ENCODE measurements at places on chromosomes 3 and 15.

GRCh38 chr15:83109532-83109931, 2.1 kb downstream of the TM6SF1 start:
- no peak overlapping the region for H3K27ac ChIP-seq
- no peak for DNase-seq
- H3K36me3 ChIP-seq: peaks cover 2% of the 10 kb centered on the region
- no peak overlapping the region for H3K4me3 ChIP-seq
- peaks cover 17% of the 10 kb centered on the region for H3K4me1 ChIP-seq

- H3K4me3 ChIP-seq: no peak overlapping the region
- peaks cover 5% of the 10 kb centered on the region for H3K27me3 ChIP-seq
- no peaks in the 10 kb centered on the region for H3K36me3 ChIP-seq
- H3K4me1 ChIP-seq: no peaks in the 10 kb centered on the region
- H3K27ac ChIP-seq: no peak overlapping the region
Measured at GRCh38 chr3:157574531-157574930, 71.3 kb upstream of the VEPH1 start.

GRCh38 chr15:70486012-70486411, 277.3 kb downstream of the UACA start:
- peak overlapping the region; percentile 84 for H3K27ac ChIP-seq
- peaks cover 37% of the 10 kb centered on the region for H3K4me1 ChIP-seq
- H3K27me3 ChIP-seq: peaks cover 49% of the 10 kb centered on the region
- no peaks in the 10 kb centered on the region for H3K36me3 ChIP-seq

GRCh38 chr3:135811651-135812050, 153.9 kb upstream of the PPP2R3A start:
- H3K27ac ChIP-seq: no peak overlapping the region
- no peaks in the 10 kb centered on the region for H3K36me3 ChIP-seq
- H3K4me3 ChIP-seq: no peak overlapping the region
- DNase-seq: no peak
- H3K27me3 ChIP-seq: no peaks in the 10 kb centered on the region

- no peak for DNase-seq
- no peak overlapping the region for H3K4me3 ChIP-seq
- peaks cover 10% of the 10 kb centered on the region for H3K4me1 ChIP-seq
- H3K36me3 ChIP-seq: no peaks in the 10 kb centered on the region
Measured at GRCh38 chr3:123759871-123760270, 124.3 kb downstream of the MYLK start.

- no peaks in the 10 kb centered on the region for H3K4me1 ChIP-seq
- H3K27ac ChIP-seq: no peak overlapping the region
- DNase-seq: no peak
- no peaks in the 10 kb centered on the region for H3K27me3 ChIP-seq
Measured at GRCh38 chr3:194384156-194384555, 14.6 kb upstream of the LRRC15 start.
